ENCODE measurements at places on chromosomes 4 and X. TPM values are rescaled to one million over a fixed set of nuclear protein-coding genes. Genes with fewer than 3 reads are reported as not detected.

GRCh38 chrX:122464341-122464740, 719.7 kb upstream of the GRIA3 start:
- no peaks in the 10 kb centered on the region for H3K4me1 ChIP-seq
- no peaks in the 10 kb centered on the region for H3K27me3 ChIP-seq
- DNase-seq: no peak
- H3K27ac ChIP-seq: no peak overlapping the region

The CXorf49 gene
- total RNA-seq: not detected

DNA sequence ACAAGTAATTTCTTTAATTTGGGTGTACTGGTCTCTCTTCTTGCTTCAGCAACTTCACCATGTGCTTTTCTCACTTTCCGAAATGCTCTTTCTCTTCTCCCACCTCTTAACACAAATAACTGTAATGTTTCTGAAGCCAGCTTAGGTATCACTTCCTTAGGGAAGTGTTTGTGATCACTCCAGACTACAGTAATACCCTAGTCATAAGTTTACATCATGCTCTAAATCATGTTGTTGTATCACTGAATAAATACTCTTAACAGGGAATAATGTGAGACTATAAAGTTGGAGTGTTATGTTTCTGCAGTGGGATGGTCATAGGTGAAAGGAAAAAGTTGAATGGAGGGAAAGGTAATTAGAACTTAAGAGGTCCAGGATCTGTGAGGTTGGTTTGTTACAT, 712.3 kb downstream of the C4orf33 start:
- no peak for DNase-seq
- H3K4me3 ChIP-seq: no peak overlapping the region
- no peak overlapping the region for H3K27ac ChIP-seq
- H3K27me3 ChIP-seq: no peaks in the 10 kb centered on the region
- no peaks in the 10 kb centered on the region for H3K4me1 ChIP-seq
- no peaks in the 10 kb centered on the region for H3K36me3 ChIP-seq

DNA sequence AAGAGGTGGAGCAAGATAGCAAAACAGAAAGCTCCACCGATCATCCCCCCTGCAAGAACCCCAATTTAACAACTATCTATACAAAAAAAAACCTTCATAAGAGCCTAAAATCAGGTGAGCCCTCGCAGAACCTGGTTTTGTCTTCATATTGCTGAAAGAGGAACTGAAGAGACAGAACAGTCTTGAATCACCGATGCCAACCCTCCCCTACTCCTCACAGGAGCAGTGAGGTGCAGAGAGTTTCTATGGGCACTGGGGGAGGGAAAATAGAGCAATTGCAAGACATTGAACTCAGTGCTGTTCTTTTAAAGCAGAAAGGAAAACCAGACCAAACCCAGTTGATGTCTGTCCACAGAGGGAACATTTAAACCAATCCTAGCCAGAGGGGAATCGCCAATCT, 1370.3 kb downstream of the FAM133A start:
- H3K27ac ChIP-seq: no peak overlapping the region
- no peaks in the 10 kb centered on the region for H3K4me1 ChIP-seq
- no peak overlapping the region for H3K4me3 ChIP-seq
- DNase-seq: no peak
- H3K27me3 ChIP-seq: no peaks in the 10 kb centered on the region

- H3K36me3 ChIP-seq: no peaks in the 10 kb centered on the region
- peak overlapping the region; percentile 99 for H3K27ac ChIP-seq
- peaks cover 6% of the 10 kb centered on the region for H3K4me1 ChIP-seq
- peak; percentile 70 for DNase-seq
- peak overlapping the region; percentile 96 for H3K4me3 ChIP-seq
These were observed 3.9 kb downstream of the MAML3 start for GRCh38 chr4:140149846-140150635.

The NEK1 gene
- 17.3 TPM for total RNA-seq

- H3K4me3 ChIP-seq: no peak overlapping the region
- H3K27me3 ChIP-seq: no peaks in the 10 kb centered on the region
- no peak for DNase-seq
- no peaks in the 10 kb centered on the region for H3K4me1 ChIP-seq
- H3K27ac ChIP-seq: peak overlapping the region; percentile 41
These were observed 271.8 kb upstream of the TENM3 start for GRCh38 chr4:181971411-181971810.

- H3K36me3 ChIP-seq: peaks cover 21% of the 10 kb centered on the region
- DNase-seq: no peak
- H3K4me3 ChIP-seq: no peak overlapping the region
- H3K27me3 ChIP-seq: no peaks in the 10 kb centered on the region
- H3K4me1 ChIP-seq: peaks cover 9% of the 10 kb centered on the region
These were observed 25.6 kb downstream of the ZRSR2 start for GRCh38 chrX:15815779-15816437.

DNA sequence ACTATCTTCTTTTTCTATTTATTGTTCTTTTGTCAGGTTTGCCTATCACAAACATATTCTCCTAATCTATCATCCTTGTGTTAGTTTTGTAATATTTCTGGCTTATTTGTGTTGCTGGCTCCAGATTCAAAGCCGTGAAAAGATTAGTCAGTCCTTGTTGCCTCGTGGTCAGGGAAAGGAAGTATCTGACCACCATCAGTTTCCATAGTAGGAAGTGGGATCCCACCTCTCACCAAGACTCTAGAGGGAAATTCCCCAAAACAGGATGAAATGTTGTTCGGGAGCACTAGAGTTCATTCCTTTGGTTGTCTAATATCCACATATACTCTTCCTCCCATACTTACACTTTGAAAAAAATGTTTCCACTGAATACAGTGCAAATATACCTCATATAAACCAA, 131.0 kb upstream of the HUWE1 start:
- H3K27me3 ChIP-seq: no peaks in the 10 kb centered on the region
- no peak overlapping the region for H3K27ac ChIP-seq
- H3K36me3 ChIP-seq: no peaks in the 10 kb centered on the region
- H3K4me3 ChIP-seq: no peak overlapping the region

GRCh38 chr4:169236873-169237626, 33.7 kb downstream of the SH3RF1 start:
- peaks cover 2% of the 10 kb centered on the region for H3K27me3 ChIP-seq
- no peak overlapping the region for H3K4me3 ChIP-seq
- H3K27ac ChIP-seq: no peak overlapping the region
- H3K36me3 ChIP-seq: no peaks in the 10 kb centered on the region

- H3K36me3 ChIP-seq: no peaks in the 10 kb centered on the region
- no peak overlapping the region for H3K27ac ChIP-seq
- DNase-seq: no peak
- H3K4me3 ChIP-seq: no peak overlapping the region
- no peaks in the 10 kb centered on the region for H3K4me1 ChIP-seq
These were observed 124.0 kb upstream of the HPGD start for GRCh38 chr4:174646326-174646725.

Measured in naive thymus-derived CD8-positive, alpha-beta T cell (primary cell).